ENCODE measurements at places on chromosomes 3 and 15.
A peak's percentile ranks its signal among the peaks of the same experiment; 100 is the strongest.

DNA sequence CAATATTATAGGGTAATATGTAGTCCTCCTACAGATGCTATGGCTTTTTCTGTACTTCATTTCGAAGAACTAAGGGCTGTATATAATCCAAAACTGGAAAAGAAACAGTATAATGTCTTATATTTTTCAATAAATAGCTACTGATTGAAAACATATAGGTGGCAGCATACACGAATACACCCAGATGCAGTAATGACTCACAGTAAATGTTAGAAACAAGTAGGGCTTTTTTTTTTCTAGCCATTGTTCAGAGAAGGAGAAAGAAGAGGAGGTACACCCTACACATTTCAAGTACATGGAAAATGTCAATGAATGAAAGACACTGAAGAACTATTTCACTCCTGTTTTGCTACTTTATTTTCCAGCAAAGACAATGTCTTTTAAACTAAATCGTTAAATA is 9.4 kb downstream of the DAZL start:
- DNase-seq: no peak

DNA sequence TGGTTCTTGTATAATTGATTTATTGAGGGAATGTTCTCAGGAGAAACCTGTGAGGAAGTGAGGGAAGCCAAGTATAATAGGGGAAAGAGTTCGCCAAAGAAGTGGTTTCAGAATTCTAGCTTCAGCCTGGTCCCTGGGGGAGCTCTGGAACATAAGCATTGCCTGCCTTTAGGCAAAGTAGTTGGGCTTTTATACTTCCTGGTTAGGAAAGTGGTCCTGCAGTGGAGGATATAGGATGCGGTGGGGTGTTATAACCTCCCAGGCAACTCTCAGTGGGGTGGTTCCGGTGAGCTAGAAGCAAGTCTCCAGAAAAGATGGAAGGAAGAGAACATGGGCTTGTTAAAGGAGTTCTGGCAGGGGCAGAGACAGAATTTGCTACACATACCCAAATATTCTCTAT is 22.7 kb upstream of the RBMS3 start:
- no peak for DNase-seq

- DNase-seq: no peak
These were observed 8.9 kb downstream of the RFX7 start for GRCh38 chr15:56234804-56235203.

GRCh38 chr3:193825617-193826016 is 232.6 kb downstream of the OPA1 start:
- DNase-seq: no peak

DNA sequence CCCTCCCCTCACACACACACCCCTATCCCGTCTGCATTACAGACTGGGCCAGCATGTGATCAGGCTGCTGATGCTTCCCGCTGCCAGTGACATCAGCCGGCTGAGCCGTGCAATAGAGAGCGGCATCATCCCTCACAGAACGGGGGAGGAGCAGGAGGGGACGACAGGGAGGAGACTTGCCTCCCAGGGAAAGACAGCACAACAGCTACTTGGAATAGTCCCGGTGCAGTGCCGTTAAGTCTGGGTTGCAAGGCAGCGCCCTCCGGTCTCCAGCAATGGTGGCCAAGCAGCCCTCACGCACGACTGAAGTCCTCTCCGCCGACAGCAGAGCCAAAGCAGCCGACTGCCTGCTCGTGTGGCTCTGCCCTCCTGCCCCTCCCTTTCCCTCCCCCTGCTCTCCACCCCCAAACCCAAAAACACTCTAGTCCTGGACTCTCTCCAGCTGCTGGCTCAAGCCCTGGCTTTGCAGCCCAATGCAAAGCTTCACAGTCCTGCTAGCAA is 31.5 kb upstream of the RPS17 start:
- DNase-seq: peak; percentile 74
